Astrocyte of the spinal cord (primary cell): ENCODE measurements at places on chromosomes 4 and X.
A peak's percentile ranks its signal among the peaks of the same experiment; 100 is the strongest.

DNA sequence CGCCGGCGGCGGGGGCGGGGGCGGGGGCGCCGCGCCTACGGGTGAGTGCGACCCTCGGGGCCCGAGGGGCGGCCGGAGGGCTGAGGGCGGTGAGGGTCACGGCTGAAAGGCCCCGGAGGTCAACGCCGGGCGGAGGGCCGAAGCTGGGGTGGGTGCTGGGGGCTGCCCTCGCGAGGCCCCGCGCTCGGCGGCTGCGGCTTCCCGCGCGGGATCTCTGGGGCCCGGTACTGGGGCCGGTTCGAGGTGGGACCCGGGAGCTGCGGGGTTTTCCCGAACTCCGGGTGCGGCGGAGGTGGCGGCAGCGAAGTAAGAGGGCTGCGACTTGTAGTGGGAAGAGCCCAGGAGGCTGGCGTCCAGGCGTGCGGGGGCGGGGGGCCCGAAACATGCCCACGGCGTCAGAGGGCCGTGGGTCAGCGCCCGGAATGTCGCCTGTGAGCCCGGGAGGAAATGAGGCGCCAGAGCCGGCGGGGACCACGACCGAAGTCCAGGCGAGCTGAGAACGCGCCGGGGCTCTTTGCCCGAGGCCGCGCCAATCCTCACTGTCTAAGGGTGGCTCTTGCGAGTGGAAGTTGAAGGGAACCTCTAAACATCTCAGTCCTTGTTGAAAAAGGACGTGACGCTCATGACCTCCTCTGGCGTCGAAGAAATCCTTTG, 407 bp downstream of the IL13RA1 start:
- DNase-seq = peak; percentile 19

- DNase-seq = peak; percentile 64
Observed at GRCh38 chrX:41779030-41779564, 55.1 kb downstream of the GPR82 start.

GRCh38 chr4:122602277-122603142, 18.4 kb downstream of the IL21 start:
- DNase-seq = peak; percentile 60

- DNase-seq = no peak
Observed at GRCh38 chr4:150108691-150109090, 30.4 kb downstream of the DCLK2 start.

DNA sequence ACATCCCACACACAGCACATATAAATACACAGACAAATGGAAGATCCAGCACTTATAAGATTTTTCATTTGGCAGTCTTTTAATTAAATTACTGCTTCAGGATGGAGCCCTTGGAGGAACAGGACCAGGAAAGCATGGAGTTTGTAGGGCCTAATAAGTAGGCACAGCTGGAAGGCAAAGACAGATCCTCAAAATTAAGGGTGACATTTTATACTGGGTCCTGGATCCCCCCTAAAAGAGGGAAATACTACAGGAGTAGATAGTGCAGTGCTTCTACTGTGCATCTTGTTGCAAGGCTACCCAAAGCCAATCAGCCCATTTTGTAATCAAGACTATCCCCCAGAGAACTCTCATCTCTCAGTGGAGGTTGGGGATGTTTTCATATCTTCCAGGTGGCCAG, 1860.7 kb upstream of the PCDH10 start:
- no peak for DNase-seq

DNA sequence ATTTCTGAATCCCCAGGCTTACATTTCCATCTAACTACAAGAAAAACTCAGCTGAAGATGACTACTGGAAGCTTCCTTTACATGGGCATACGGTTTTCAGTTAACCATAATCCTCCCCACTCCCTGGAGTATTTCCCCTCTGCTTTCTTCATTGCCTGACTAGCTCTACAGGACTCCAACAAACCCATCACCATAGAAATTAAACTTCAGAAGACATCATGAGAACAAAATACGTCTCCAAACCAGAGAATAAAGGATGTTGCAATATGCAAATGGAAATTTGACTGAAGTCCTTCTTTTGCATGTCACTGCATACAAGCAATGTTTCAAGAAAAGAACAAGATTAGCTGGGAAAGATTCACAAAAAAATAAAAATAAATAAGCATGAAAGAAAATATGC, 170.2 kb upstream of the PCDH18 start:
- DNase-seq = no peak

DNA sequence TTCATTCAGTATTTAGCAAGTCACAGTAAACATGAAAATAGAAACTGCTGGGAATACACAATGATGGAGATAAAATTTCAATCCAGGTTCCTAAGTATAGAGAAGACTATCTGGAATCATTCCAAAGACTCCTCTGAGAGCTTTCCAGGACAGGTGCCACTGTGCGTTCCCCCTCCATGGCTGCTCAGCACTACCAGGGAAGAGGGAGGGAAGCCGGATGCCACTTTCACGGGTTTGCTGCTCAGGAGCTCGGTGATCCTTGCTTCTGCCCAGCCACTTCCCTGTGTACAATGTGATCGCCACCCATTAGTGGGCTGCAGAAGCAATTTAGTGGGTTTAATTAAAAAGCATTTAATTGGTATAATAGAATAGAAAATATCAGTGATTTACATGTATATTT, 94.5 kb downstream of the FNIP2 start:
- DNase-seq = no peak

DNA sequence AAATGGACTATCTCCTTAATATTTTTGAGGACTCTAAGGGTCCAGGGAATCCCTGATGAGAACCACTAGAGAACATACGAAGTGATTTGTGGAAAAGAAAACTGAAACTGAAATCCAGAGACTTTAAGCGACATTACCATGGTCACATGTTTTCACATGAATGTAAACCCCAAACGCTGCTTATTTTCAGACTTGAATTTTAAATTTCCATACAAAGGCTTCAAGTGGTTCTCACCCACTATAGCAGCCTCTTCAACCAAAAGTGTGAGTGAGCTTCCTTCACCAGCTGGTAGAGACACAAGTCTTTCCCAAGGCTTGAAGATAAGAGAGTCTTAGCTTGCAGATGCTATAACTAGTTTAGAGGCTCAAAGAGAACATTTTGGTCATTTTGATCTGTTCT, 232.7 kb downstream of the MGST2 start:
- no peak for DNase-seq

- DNase-seq = no peak
Observed at GRCh38 chrX:124860736-124861135, 458.9 kb upstream of the TEX13C start.

GRCh38 chrX:134622813-134623185, 35.5 kb downstream of the PLAC1 start:
- DNase-seq = peak; percentile 33

DNA sequence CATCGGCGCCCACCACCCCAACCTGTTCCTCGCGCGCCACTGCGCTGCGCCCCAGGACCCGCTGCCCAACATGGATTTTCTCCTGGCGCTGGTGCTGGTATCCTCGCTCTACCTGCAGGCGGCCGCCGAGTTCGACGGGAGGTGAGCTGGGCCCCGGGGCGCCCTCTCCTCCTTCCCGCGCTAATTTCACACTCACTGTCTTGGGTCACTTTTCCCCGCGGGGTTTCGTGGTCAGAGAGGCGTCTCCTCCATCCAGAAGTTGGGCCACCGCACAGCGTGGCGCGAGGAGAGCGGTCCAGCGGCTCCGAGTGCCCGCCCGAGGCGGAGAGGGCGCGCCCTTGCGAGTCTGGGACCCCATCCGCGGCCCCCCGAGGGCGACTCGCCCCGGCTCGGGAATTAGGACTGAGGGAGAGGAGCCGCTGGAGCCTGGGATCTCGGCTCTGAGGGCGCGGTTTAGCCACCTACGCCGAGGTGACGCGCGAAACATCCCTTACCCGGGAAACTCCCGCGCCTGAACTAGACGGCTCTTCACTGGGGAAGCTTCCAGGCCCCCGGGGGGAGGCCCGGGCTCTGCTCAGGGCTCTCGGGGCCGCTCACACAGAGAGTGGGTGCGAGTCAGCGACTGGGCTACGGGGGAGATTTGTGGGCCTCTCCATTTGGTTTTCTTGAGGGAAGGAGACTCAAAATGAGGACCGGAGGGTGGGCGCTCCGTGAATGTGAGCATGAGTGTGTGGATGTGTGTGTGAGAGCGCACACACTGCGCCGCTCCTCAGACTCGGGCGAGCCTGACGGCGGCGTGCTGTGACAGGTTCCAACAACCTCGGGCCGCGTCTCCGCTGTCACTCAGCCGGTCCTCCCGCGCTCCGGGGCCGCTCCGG, 551 bp downstream of the NPNT start:
- peak; percentile 4 for DNase-seq

GRCh38 chr4:6355052-6355451, 85.4 kb downstream of the WFS1 start:
- no peak for DNase-seq

DNA sequence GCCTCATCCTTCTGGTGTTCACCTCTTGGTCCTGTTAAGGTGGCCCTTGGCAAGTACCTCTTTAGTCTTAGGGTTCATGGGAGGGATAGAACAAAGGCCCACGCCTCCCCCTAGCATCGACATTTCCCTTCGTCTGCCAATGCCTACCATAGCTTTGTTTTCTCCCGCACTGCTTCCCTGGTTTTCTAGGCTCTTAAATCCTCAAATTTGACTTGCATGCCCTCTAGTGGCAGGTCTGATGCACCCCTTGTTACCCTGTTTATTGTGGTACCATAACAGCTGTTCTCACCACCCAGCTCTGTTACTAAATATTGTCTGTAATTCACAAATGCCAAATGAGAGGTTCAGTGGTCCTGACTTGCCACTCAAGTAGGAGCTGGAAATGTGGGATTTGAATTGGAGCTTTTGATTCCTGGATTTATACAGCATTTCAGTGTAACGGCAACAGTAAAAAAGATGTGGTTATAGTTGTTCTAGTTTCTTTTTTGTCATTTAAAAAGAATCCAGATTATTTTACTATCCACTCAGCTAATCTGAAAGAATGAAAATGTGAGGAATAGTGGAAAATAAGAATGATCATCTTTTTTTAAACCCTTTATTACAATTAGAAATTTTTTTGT, 100.1 kb downstream of the REPS2 start:
- peak; percentile 69 for DNase-seq

- DNase-seq = no peak
Observed at GRCh38 chr4:13547485-13548041, 3.3 kb upstream of the NKX3-2 start.

DNA sequence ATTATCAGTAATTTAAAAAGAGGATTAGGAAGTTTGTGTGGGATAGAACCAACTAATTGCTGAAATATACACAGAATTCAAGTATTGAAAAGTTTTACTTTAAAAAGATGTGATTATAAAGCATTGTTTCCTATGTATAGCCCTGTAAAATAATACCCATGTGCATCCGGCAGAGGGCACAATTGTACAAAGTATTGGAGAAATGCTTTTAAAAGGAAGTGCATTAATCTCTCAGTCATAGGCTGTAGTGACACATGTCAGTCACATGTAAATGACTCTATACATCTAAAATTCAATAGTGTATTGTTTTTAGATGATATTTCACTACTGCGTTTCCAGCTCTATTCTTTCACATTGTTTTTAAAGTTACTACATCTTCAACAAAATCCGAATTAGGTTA, 9.7 kb upstream of the GEMIN8 start:
- peak; percentile 50 for DNase-seq

GRCh38 chr4:183304538-183304937, 15.5 kb downstream of the CLDN22 start:
- no peak for DNase-seq

GRCh38 chr4:98583265-98583664, 75.1 kb downstream of the TSPAN5 start:
- no peak for DNase-seq

DNA sequence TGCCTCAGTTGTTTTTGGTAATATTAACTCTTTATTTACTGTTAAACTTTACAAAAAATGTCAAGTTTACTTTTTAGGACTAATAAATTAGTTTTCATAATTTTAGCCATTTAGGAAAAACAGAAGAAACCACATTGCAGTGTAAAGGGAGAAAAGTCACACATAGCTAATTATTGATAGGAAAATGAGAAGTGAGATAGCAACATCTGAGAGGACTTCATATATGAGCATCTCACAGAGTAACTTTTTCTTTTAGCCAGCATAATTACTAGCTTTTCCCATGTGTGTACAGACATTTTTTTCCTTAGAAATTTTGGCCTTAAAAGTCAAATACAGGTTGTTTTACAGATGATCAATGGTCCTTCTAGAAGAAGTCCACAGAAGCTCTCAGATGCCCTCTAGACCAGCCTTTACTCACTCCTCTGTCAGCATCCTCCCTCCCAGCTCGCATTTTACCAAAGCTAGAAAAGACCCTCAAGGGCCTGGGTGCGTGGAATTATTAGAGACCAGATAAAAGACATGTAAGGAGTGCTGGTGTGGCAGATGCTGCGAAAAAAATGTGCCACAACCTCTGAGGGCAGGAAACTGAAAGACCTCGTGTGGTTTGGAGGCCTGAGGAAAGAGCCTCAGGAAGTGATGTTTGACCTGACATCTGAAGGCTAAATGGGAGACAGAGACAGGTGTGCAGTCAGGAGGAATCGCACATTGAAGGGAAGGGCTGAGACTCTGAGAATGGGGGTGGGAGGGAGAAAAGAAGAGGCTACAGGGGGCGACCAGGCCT, 156.9 kb downstream of the CBR4 start:
- no peak for DNase-seq

- no peak for DNase-seq
Observed at GRCh38 chr4:26905172-26905571, 44.5 kb downstream of the STIM2 start.

DNA sequence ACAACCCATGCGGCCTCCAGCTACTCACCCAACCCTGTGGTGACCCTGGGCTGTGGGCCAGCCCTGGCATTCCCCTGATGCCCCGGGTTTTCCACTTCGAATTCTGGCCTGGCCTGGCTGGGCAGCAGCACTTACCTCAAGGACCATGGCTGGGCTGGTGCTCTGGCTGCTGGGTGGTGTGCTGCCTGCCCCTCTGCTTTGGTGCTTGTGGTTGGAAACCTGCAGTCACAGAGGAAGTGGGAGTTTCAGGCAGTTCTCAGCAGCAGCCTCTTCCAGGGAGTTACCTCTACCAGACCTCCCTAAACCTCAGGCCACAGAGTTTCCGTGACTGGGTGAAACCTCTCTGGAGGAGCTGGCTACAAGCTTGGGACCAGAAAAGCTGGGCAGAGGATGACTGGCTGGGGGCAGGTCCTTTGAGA, at the start of gene CXCR3:
Gene CXCR3, minus strand, starts transcription at position 209 of the 419 bp plus-strand sequence. Its CDS starts 62 bp downstream, at position 147.
- DNase-seq = peak; percentile 18

DNA sequence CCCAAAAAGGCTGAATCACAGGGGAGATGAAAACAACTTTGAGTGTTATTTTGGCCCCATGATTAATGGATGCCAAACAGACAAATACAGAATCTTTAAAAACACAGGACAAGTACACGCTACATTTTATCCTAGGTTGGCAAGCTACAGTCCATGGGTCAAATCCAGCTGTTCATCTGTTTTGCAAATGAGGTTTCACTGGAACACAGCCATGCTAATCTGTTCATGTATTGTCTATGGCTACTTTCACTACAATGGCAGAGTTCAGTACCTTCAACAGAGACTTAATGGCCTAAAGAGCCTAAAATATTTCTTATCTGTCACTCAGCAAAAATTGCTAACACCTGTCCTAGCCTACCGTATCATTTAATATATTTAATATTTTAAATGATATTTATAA, 1548.5 kb upstream of the IGFBP7 start:
- no peak for DNase-seq

- no peak for DNase-seq
Observed at GRCh38 chr4:83115656-83116285, 1.2 kb upstream of the PLAC8 start.
